ENCODE measurements at places on chromosomes 1 and 21.

- DNase-seq = no peak
Observed at GRCh38 chr1:52867087-52867863, 24.7 kb downstream of the ZYG11A start.

- no peak for DNase-seq
Observed at GRCh38 chr1:200659269-200659668, 10.4 kb downstream of the DDX59 start.

- DNase-seq = no peak
Observed at GRCh38 chr1:235989105-235989504, 75.8 kb downstream of the NID1 start.

DNA sequence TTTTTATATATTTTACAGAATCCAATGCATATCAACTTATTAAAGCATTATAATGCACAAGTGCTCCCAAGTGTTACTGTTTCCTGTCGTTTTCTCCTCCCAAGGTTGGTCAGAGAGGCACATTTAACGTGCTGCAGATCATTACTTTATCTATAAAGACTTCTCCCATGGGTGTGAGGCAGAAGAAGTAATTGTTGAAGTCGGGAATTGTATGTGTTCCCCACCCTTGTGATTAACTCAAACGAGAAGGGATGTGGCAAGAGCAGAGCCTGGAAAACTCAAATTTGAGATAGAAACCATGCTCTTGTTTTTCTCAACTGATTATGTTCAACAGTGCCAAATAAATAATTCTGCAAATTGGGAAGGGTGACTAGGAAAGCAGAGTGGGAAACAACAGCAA, 412.5 kb upstream of the ADAMTS5 start:
- no peak for DNase-seq

DNA sequence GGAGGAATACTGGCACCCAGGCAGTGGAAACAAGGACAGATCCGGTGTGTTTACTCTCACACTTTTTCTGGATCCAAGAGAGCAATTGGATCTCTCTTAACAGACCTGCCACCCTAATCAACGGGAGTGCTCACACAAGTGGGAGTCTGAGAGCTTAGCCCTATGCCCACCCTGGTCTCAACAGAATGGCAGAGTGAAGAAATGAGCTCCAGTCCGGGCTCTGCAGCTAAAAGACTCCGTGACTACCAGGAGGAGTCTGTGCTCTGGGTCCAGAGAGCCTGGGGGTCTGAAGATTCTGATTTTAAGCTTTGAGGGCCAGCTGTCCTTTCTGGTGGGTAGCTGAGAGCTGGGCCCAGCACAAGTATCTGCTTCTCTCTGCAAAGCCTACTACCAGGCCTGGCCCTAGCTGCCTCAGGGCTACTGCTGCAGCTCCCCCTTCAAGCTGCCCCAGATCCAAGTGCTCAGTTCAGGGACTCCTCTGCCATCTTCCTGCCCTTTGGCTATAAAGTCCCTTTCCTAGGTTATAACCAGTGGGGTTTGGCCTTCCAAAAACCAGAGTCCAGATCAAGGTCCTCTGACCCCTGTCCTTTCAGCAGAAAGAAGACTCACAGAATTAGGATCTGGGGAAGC, 3.9 kb downstream of the S100A9 start:
- no peak for DNase-seq

GRCh38 chr1:192513196-192513595, 62.4 kb upstream of the RGS1 start:
- no peak for DNase-seq

DNA sequence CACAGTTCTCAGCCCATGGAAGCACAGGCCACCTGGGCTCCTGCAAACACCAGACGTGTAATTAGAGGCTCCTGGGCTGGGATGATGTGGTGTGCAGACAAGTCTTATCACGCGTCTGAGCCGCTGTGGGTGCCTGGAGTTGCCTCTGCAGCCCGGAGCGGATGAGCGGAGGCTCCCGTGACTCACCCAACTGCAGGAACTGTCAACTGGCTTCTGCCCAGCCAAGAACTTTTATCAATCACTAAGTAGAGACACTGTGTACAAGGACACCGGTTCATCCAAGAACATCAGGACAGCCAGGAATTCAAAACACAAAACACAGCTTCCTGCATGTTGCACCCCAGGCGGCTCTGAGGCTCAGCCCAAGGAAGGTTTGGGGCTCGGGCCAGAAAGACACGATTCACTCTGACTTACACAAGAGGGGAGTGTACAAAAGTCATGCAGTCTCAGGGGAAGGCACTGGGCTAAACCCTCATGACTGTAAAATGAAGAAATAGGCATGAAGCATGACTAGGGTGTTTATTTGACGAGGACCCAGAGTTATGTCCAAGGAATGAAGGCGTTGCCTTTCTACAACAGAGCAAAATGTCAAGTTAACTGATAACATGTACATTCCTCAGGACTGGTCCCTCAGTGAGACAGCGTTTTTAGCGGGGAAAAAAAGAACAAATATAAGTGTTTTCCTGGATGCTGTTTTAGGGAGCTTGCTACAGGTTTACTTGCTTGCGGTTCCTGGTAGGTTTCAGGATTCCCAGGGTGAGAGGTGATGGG, 21.1 kb downstream of the ERRFI1 start:
- no peak for DNase-seq

DNA sequence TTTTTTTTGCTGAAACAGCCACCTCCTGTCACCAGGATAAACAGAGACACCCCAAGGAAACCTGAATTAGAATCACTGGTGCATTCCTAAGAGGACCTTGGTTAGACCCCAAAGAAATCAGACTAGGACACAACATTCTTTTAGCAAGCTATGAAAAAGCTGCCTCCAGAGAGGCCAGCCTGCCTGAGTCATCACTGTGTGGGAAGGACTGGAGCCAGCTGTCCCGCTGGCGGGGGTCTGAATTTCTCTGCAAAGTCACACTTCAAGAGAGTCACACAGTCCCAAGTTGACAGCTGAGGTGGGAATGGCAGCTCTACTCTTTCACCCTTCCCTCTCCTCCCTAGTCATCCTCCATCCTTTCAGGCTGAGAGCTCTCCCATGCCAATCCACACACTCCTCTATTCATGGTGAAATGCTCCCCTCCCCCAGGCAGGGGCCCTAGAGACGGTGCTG, 405.0 kb upstream of the POU3F1 start:
- no peak for DNase-seq

DNA sequence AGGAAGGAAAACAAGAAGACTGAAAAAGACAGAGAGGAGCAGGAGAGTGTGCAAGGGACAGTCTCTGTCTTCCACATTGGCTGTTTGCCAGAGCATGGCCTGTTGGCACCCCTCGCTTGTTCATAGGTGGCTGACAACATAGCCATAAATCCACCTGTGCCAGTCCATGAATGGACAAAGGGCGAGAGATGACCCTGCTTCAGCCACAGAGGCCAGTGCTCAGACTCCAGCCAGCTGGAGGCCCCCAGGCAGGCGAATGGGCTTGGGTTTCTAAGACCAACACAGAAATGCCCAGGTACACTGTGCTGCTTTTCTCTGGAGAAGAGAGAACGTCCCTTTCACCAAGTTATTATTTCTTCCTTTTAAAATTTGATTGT, 60.6 kb downstream of the RIPK4 start:
- no peak for DNase-seq

DNA sequence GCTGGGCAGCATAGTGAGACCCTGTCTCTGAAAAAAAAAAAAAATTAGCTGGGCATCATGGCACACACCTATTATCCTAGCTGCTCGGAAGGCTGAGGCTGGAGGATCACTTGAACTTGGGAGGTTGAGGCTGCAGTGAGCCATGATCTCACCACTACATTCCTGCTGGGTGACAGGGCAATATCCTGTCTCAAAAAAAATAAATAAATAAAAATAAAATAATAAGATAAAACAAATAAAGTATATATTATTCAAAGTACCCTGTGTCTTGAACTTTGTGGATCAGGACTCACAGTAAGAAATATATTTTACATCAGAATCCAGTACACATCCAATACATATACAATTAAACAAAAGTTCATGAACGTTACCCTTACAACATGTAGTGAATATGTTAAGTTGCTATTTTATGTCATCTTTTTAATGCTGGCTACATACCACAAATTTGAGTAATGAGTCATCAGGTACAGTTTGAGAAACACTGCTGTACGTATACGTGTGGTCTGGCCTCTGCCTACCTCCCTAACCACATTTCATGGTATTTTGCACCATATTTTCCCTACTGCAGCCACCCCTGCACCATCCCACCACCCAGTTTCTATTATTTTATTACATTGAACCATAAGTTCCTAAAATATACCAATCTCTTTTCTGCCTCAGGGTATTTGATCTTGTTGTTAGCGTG, 4.4 kb downstream of the NME7 start:
- DNase-seq = no peak

DNA sequence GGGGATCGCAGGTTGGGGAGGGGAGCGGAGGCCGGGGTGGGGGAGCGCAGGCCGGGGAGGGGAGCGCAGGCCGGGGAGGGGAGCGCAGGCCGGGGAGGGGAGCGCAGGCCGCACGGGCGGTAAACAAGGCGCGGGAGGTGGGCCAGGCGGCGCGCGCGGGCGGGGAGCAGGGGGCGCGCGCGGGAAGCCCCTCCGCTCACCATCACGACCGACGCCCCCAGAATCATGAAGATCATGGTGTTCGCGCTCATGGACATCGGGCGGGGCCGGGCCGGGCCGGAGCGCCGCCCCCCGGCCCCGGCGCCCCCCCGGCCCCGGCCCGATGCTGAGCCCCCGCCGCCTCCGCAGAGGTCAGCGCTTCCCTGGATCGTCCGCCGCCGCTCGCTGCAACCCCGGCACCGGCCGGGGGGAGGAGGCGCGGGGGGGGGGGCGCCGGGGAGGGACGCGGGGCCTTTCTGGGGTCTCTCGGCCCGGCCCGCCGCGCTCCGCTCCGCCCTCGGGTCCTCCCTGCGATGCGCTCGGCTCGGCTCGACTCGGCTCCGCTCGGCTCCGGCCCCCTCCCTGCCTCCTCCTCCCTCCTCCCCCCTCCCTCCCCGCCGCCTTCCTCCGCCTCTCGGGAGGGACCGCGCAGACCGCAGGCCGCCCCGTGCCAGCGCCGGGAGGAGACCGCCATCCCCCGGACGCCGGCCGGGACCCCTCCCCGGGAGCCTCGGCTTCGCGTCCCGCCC, at the start of gene TMEM240:
TSS of gene TMEM240 (minus strand) at position 535 of the 728 bp plus-strand sequence. CDS start at position 257, 278 bp downstream.
- no peak for DNase-seq

DNA sequence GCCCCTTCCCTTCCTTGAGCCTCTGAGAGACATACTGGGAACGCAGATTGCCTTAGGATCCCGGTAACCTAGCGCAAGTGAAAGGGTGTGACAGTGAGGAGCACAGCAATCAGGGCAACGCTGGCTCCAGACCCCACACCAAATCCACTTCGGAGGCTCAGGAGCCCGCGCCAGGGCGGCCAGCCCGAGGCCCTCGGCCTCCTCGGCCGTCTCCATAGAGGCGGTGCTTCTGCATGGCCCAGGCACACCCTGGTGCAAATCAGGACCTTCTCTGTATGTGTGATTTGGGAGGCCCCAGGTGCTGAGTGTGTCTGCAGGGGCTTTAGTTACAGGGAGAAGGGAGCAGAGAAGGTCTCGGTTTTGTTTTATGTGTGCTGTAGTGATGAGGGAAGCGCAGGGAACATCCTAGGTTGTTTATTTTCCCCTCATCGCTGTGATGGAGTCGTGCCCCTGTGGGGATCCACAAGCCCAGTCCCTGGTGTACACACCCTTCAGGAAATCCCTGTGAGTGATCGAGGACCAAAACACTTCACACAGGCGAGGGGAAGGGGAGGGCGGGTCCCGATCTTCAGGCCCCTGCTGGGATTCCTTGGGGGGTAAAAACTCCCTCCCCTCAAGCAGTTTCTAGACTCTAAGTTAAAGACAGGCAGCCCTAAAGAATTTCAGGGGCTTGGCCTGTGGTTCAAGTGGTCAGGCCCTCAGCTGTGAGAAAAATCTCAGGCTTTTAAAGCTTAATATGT, 9.4 kb downstream of the KIAA1614 start:
- no peak for DNase-seq

- DNase-seq = no peak
Observed at GRCh38 chr1:67227196-67227595, 60.9 kb downstream of the IL23R start.

GRCh38 chr1:12177999-12178441, 11.2 kb downstream of the TNFRSF1B start:
- DNase-seq = no peak

DNA sequence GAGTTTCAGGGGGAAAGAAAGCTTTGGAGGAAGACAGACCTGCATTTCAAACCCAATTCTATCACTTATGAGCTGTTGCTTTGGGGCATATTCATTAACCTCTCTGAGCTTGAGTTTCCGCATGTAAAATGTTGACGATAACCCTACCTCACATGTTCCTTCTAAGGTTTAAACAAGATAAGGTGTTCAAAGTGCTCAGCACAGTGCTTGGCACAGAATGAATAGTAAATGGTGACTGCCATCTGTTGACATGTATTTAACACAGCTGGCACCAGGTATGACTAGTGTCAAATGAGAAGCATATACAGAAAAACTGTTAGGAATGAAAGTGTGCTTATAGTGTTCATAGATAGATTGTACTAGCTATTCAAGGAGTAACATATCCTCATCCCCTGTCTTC, 155.5 kb downstream of the PTGER3 start:
- no peak for DNase-seq

DNA sequence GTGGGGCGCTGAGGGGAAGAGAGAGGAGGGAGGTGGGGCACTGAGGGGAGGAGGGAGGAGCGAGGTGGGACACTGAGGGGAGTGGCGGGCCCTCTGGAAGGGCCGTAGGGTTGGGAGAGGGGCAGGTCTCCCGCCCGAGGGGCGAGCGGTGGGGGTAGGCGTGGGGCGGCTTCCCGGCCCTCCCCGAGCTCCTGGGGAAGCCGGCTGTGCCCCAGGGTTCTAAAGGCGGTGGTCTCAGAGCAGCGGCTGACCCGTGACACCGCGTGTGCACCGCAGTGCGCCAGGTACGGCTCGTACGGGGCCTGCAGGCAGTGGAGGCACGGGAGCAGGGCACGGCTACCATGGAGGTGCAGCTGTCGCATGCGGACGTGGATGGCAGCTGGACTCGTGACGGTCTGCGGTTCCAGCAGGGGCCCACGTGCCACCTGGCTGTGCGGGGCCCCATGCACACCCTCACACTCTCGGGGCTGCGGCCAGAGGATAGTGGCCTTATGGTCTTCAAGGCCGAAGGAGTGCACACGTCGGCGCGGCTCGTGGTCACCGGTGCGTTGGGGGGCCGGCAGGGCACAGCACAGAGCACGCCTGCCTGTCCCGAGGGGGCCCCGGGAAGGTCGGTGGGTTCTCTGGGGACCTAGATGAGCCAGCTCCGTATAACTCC, 68.5 kb downstream of the OBSCN start:
- no peak for DNase-seq

GRCh38 chr1:51719146-51719545, 102.3 kb downstream of the OSBPL9 start:
- DNase-seq = no peak

- no peak for DNase-seq
Observed at GRCh38 chr21:26490771-26491170, 82.3 kb downstream of the CYYR1 start.

Measured in NCI-H187 treated with DMSO at 0.1 percent for 48 hours (cell line).